Activated naive CD8-positive, alpha-beta T cell treated with anti-CD3 and anti-CD28 coated beads, Interleukin-2, amount 10 ng/mL, durations not matched to agents 7 days and 5 days (primary cell): ENCODE measurements at places on chromosomes 4 and X. TPM values are rescaled to one million over a fixed set of nuclear protein-coding genes. Genes with fewer than 3 reads are reported as not detected.

USP17L24 gene
- total RNA-seq, result not detected

GPAT3 gene
- total RNA-seq, result 3.1 TPM

GSX2 gene
- total RNA-seq, result not detected

SPATA4 gene
- not detected for total RNA-seq

TMPRSS11D gene
- not detected for total RNA-seq

FAM236D gene
- not detected for total RNA-seq

PRPS2 gene
- total RNA-seq, result 67.1 TPM

SHOX gene
- not detected for total RNA-seq

ZXDA gene
- total RNA-seq, result 7.5 TPM

SSX1 gene
- total RNA-seq, result not detected

SLC10A6 gene
- not detected for total RNA-seq

ASB9 gene
- total RNA-seq, result 0.71 TPM

AWAT2 gene
- total RNA-seq, result not detected

PCDH10 gene
- total RNA-seq, result not detected

PCDH7 gene
- total RNA-seq, result not detected

HHIP gene
- total RNA-seq, result not detected

CXCL3 gene
- not detected for total RNA-seq

ASB12 gene
- not detected for total RNA-seq

FAM47E gene
- total RNA-seq, result not detected

ARSJ gene
- total RNA-seq, result 0.23 TPM

SLITRK4 gene
- not detected for total RNA-seq

SPP1 gene
- total RNA-seq, result 19.4 TPM

GC gene
- total RNA-seq, result not detected

ZNF280C gene
- total RNA-seq, result 5.6 TPM

PNPLA4 gene
- total RNA-seq, result 5.0 TPM

TMEM47 gene
- not detected for total RNA-seq

NPY2R gene
- total RNA-seq, result not detected

SNX25 gene
- 15.9 TPM for total RNA-seq

FRAS1 gene
- 0.53 TPM for total RNA-seq

RAB41 gene
- total RNA-seq, result not detected

ZFP92 gene
- total RNA-seq, result 1.1 TPM

TMPRSS11A gene
- total RNA-seq, result not detected

PNMA6F gene
- not detected for total RNA-seq

ZC4H2 gene
- total RNA-seq, result 17.3 TPM

PPP1R3F gene
- total RNA-seq, result 12.7 TPM

ENAM gene
- total RNA-seq, result not detected

SPOCK3 gene
- total RNA-seq, result not detected

ARMCX5 gene
- total RNA-seq, result 8.2 TPM

CFAP47 gene
- total RNA-seq, result not detected

DUSP21 gene
- not detected for total RNA-seq

BANK1 gene
- 0.72 TPM for total RNA-seq
